Posterior cingulate gyrus (tissue), 11 donors: ENCODE measurements at places on chromosomes 3 and 15.

DNA sequence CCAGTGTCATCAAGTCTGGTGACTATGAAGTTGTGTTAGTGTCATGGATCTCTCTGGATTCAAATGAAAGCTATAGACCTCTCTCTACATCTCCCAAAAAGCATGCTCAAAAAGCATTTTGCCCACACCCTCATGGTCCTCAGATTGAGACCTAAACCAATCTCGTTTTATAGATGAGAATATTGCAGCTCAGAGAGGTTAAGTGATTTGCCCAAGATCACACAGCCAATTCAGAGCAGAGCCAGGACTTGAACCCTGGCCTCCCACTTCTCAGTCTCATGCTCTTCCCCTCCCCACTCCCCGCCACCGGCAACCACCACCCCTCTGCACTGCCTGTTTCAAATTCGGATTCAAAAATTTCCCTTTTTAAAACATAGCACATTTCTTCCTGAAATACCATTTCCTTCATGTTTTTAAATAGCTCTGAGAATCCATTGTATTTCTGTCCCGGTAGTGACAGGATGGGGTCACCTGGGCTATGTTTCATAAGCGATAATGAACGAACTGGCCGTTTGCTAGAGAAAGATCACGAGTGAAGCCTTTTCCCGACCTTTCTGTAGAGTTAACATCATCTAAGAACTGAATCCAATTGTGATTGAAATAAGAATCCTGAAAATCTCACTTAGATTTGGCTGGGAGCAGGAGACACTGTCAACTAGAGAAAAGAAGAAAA lies 769 bp downstream of the SSUH2 start:
- DNase-seq = no peak

DNA sequence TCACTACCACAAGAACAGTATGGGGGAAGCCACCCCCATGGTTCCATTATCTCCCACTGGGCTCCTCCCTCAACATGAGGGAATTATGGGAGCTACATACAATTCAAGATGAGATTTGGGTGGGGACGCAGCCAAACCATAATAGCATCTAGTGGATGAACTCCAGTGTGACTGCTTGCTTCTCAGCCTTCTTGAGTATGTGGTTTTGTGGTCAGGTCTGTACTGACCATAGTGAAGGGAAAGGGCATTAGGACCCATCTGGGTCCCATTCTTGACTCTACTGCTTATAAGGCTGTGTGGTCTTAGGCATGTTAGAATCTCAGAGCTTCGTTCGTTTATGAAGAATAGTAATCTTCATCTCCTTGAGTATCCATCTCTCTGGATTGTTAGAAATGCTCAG lies 81.4 kb downstream of the CGNL1 start:
- no peak for DNase-seq

DNA sequence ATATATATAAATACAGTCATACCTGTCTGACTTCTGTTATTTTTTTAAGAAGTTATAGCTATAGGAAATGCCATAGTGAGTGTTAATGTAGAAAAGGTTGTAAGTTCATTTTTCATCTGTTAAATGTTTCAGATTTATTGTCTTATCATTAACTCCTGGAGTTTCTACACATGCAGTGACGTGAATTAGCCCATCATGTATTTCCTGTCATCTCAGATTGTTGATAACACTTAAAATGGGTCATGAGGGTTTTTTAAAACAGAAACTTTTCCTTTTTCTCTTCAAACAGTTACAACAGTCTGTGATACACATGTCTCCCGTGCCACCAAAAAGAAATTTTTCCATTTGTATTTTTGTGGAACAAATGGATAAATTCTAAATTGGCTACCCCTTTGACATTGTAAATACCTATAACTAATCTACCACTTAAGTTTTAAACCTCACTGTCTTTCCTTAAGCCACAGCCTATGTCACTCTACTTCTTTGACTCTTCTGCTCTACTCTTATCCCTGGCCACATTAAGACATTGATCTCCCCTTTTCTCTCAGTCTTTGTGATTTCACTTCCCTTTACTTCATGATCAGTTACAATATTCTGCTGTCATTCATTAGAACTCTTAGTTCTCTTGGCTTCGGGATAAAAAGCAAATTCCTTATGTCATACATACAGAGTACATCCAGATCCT lies 89.1 kb downstream of the NEO1 start:
- DNase-seq = no peak

- DNase-seq = no peak
Observed at GRCh38 chr3:136919799-136920580, 37.8 kb upstream of the IL20RB start.

GRCh38 chr3:142894493-142894892 lies 5.6 kb upstream of the PCOLCE2 start:
- no peak for DNase-seq

DNA sequence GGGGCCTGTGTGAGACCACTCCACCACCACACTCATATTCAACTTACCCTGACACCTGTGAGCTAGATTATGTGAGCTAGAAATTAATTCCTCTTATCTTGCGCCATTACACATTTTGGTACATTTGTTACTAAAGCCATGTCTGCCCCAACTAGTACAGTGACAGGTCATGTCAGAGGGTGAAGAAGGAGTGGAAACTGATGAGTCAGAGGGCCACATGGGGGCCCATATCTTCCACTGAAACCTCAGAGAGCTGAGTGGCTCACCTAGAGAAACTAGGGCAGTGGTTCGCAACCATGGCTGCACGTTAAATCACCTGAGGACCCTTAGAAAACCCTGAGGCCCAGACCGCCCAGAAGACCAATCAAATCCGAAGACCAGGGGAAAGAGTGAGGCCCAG lies 15.7 kb upstream of the MEF2A start:
- DNase-seq = no peak

- no peak for DNase-seq
Observed at GRCh38 chr15:31400222-31400927, 73.7 kb downstream of the KLF13 start.

GRCh38 chr3:101154401-101154800 lies 161.2 kb upstream of the ABI3BP start:
- DNase-seq = no peak

DNA sequence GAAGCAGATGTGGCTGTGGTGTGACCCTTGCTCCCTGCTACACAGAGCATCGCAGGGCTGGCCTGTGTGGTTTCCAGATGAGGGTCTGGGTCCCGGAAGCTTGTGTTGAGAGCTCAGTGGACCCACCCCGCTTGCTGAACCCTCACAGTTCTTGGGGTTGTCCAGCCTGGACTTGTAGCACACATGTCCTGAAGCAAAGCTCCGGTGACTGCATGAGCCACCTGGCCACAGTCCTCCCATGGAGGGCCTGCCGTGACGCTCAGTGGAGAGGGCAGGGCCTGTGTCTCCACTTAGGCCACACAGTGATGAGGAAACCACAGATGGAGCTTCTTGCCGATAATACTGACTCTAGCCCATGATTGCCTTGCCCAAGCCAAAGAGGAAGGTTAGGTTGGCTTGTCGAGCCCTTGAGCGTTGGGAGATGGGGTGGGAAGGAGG lies 62.6 kb downstream of the RGMA start:
- DNase-seq = no peak

GRCh38 chr3:175914785-175915184 lies 1055.7 kb downstream of the NAALADL2 start:
- no peak for DNase-seq

GRCh38 chr3:98791341-98792325 lies 28.5 kb downstream of the ST3GAL6 start:
- DNase-seq = no peak

GRCh38 chr3:113574213-113574612 lies 41.9 kb downstream of the SIDT1 start:
- no peak for DNase-seq

DNA sequence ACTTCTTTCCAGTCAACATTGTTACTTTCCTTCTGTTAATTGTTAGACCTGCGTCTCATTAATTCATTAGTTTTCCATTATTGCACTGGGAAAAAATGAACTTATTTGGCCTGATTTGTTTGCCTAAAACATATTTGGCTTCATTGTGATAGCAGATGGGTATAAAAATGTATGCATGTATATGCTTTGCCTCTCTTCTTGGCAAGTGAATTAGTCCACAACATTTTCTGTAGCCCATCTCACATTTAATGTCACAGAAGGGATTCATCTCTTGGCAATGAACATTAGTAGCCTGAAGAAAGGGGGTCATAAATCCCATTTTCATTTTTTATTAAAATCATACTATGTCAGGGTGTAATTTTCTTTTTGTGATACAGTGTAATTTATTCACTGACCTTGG lies 125.2 kb downstream of the TUSC7 start:
- DNase-seq = no peak

GRCh38 chr3:172974969-172975368 lies 166.1 kb downstream of the SPATA16 start:
- DNase-seq = no peak

DNA sequence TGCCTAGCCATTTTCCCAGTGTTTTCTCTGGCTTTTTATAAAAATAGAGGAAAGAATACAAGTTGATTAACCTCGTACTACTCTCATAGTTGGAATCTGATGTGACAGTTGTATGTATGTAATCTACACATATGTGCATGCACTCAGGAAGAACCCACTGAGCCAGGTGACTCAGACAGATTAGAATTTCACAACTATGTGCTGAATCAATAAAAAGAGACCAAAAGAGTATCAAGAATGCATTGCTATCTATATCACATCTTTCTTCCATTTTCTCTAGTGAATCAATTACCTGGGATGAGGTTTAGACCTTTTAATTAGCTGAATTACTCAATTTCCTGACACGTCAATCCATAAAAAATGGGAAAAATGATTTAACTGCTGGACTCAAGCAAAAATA lies 319.3 kb upstream of the ATP10A start:
- no peak for DNase-seq

GRCh38 chr3:174775603-174776002 lies 83.5 kb upstream of the NAALADL2 start:
- DNase-seq = no peak

- DNase-seq = no peak
Observed at GRCh38 chr3:178260887-178261565, 275.2 kb upstream of the KCNMB2 start.

DNA sequence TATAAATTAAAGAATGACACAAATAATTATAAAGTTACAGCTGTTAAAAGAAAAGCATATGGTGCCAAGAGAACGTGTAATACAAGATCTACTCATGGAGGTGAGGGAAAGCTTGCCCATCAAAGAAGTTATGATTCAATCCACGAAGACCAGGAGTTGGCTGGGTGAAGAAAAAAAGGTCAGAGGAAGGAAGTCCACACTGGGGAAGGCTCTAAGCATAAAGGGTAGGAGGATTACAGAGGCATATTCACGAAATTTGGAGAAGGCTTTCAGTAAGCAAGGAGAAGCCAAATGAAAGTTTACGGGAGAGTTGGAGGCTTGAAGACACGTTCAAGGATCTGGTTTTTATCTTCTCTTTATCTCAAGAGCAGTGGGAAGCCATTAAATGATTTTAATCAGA lies 1.8 kb upstream of the TGFBR2 start:
- no peak for DNase-seq

GRCh38 chr15:41919201-41919820 lies 25.5 kb upstream of the SPTBN5 start:
- DNase-seq = no peak

GRCh38 chr15:92524874-92525565 lies 130.6 kb downstream of the FAM174B start:
- DNase-seq = no peak
